ENCODE measurements at places on chromosomes 13 and 19.

DNA sequence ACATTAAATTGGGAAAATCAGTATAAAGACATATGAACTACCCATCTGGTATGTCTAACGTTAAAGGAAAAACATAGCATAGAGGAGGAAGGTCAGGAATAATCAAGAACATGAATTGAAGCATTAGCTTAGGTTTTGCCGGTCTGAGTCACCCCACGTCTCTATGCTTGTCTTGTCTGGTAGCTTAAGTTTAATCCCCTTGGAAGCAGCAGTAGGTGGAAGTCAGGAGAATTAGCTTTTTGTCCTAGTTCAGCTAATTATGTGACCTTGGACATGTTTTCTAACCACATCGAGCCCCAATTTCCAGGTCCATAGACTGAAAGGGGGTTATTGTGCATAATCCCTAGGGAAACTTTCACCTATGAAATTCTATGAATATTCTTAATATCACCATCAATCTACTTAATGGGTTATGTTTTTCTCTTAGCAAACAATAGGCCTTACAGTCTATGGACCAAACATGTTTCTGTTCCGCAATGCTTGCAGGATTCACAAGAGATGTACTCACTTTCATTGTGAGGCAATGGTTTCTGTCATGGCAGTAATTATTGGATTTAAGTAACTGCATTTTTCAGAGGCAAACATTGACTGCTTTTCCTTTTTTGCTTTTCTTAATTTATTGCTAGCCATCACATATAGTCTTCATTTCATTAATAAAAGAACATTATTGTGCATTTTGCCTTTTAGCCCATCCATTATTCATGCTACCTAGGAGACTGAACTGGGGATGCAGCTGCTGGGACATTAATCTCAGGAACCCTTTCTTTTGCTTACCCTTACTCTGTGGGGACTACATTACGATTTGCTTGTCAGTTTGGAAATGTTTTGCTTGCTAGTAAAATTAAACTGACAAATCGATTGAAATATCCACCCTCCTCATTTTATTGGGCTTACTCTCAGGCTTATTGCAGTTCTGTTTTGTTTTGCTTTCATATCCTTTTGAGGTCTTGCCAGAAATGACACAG is 304.8 kb upstream of the MAB21L1 start:
- no peak for DNase-seq

- no peak for DNase-seq
Observed at GRCh38 chr19:36152352-36153091, at the start of gene COX7A1. Gene COX7A1 (minus strand): TSS chr19:36152447. CDS start chr19:36152407, 40 bp downstream.

- no peak for DNase-seq
Observed at GRCh38 chr19:11708457-11708856, 30.3 kb downstream of the ZNF823 start.

DNA sequence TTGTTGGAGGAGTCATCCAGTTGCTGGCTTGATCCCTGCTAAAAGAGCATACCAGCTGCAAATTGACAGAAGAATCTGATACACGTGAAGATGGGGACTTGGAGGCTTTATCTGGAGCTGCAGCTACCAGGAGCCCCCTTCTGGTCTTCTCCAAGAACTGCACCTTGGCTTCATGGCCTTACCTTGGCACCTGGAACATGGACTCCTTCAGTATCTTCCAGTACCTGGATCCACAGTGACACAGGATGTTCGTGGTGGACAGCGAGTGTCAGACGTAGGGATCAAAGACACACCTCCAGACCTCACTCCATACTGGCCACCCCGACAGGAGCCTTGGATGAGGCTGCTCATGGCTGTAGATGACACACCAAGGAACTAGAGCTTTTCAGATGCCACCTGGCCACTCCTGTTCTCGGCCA is 9.9 kb upstream of the ACSBG2 start:
- no peak for DNase-seq

DNA sequence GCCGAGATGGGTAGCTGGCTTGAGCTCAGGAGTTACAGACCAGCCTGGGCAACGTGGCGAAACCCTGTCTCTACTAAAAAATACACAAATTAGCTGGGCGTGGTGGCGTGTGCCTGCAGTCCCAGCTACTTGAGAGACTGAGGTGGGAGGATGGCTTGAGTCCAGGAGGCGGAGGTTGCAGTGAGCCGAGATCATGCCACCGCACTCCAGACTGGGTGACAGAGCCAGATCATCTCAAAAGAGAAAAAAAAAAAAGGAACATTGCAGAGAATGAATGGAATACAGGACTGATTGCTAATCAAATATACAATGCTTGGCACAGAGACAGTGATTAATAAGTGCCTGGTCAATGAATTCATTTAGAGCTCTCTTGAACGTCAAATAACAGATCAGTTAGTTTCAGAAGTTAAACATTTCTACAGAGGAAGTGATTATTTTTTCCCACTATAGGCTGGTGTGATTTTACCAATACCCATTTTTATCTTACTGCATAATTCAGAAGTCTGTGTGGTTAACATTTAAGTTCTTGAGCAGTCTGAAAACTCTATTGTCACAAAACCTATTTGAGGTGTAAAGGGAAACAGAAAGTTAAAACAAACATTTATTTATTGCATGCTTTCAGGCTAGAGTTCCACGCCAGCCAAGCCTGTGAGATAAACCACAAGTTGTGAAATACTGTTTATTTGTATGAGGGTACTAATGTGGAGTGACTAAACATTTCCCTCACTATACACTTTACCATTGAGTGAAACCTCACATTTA is 7.7 kb upstream of the TBC1D4 start:
- no peak for DNase-seq

GRCh38 chr13:33543089-33543459 is 257.5 kb upstream of the STARD13 start:
- no peak for DNase-seq

GRCh38 chr19:3880471-3881271 is at the start of gene ATCAY:
Gene ATCAY (plus strand): TSS chr19:3880685. CDS start chr19:3885768, 5,083 bp downstream.
- no peak for DNase-seq

DNA sequence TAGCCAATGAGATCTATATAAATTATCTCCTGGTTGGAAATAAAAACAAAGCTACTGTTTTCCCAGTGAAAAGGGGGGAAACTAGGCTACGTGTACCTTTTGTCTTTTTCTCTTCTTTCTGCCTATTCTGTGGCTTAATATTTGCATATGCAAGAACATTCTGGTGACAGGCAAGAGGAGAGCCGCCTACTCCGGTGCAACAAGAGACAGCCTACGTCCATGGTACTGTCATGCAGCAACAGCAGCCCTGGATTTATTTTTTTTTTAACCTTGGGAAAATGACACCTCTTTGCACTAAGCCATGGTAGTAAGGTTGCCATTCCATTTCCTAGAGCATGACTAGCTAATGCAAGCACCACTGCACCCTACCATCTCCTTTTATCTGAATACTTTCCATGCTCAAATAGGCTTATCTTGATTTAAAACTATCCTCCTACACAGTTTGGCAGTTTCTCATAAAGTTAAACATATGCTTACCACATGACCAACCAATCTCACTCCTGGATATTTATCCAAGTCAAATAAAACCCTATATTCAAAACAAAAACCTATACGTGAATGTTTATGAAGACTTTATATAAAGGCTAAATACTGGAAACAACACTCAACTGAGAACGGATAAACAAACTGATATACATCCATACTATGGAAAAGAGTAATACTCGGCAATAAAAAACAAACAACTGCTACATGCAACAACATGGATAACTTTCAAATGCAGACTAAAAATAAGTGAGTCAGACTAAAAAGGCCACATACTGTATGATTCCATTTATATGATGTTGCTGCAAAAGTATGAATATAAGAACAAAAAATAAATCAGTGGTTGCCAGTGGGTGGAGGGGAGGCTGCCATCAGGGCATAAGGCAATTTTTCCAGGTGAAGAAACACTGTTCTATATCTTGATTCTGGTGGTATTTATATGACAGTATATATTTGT is 17.3 kb downstream of the NUFIP1 start:
- DNase-seq: no peak

DNA sequence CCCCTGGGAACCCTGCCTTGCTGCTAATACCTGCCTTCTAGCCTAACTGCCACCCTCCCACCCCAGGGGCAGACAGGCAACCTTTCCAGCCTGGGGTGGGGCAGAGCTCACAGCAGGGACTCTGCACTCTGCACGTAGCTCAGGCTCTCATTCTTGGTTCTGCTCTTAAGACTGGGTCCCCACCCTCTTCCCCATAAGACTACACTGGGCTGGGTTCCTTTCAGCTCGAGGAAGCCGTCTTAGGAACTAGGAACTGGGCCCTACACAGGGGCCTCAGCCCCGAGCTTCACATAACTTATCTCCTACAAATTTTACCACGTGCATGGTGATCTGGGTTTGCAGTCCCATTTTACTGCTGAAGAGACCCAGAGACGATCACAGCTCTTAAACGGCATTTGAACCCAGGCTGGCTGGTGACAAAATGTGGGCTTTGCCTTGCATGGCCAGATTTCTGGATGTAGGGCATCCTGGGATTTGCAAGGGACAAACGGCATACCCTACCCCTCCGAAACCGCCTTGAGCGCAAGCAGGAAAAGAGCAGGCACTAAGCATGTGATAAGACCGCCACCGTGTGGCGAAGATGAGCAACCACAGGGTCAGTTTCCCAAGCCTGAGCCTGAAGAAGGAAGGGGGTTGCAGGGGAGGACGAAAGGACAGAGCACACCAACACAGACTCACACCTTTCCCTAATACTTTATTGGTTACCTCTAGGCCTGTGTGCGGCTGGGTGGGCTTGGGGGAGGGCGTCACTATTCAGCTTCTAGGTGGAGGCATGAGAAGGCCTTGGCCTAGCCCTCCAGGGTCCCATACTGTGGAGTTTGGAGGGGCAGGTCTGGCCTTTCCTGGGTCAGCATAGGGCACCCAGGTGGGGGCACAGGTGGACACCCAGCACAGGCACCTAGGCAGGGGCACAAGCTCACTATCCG is 5.1 kb downstream of the JUNB start:
- peak; percentile 82 for DNase-seq

DNA sequence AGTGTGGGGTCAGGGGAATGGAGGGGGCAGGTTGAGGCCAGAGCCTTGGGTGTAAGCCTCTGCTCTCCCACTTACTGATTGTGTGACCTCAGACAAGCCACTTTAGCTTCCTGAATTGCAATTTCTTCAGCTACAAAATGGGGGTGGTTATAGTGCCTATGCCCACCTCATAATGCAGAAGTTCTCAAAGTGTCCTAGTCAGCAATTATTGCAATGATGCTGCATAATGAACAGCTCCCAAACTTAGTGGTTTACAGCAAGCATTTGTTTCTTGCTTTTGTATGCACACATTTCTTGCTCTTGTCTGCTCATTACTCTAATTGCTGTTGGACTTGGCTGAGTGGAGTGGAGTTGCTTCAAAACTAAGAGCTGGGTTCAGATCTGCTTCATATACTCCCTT is 36.0 kb downstream of the CYP4F22 start:
- DNase-seq: no peak

- no peak for DNase-seq
Observed at GRCh38 chr13:51147732-51148131, 36.7 kb upstream of the C13orf42 start.

DNA sequence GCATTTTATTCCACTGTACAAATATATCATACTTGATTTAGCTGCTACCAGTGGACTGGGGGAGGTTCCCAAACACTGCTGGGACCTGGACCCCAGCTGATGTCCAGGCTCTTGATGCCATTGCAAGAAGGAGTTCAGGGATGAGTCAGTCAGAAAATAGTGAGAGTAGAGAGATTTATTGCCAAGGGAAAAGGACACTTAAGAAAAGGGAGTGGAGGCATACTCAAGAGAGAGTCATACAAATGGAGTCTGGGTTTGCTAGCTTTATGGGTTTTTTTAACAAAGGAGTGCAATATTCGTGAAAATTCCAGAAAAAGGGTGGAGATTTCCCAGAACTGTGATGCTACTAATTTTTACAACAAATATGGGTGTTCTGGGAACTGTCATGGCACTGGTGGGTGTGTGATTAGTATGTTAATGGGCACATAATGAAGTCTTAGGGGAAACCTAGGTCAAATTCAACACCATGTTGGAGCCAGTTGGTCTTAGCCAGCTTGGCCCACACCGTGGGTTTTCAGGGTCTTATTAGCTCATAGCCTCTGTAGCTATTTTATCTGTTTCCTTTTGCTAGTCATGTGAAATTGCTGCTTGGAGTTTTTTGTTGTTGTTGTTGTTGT is 36.2 kb downstream of the GPC6 start:
- no peak for DNase-seq

DNA sequence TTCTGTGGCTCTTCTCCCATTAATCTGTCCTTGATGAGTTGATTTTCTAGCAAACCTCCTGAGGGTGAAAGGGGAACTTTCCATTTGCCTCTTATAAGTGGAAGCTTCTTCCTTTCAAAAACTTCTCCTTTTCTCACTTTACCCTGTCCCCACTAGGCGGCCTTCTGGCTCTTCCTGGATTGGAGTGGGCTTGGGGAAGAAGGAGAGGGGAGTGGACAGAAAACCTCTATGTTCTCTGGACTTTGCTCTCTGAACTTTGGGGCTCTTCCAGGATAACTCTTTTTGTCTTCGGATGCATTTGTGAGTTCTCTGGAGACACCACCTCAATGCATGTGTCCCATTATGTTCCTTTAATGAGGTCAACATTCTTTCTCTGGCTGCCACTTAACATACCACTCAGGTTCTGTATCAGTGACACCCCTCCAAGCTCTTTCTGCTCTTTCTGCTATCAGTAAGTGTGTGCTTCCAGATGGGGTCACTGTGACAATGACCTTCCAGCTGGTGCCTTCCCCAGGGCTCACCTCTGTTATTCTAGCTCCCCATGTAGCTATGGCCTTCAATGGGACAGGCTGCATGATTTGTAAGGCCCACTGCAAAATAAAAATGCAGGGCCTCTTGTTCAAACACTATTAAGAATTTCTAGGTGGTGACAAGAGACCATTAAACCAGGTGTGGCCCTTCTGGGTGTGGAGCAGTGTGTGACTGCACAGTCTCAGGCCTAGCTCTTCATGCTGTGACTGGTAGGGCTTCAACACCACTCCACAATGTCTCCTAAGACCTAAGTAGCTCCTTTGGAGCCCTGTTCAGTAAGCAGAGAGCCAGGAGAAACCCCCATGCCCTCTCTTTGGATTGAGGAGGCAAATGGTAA is 389.2 kb downstream of the EFNB2 start:
- DNase-seq: no peak

DNA sequence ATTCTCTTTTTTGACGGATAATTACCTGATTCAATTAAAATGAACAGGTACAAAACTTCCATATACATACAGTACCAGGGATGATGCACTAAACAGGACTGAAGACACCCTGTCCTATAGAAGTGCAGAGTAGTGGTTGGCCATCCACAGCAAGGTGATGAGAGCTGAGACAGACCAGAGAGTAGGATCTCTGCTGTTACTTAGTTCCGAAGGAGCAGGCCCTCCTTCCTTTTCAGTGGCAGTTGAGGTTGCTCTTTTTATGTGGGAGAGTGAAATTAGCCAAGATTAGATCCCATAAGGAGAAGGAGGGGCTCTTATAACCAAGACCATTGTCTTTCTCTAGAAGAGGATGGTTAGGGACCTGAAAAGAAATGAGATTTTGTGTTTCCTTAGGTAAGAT is 4.0 kb downstream of the PDS5B start:
- DNase-seq: no peak
